T-helper 9 cell (primary cell): ENCODE measurements at places on chromosomes 7 and 10.

DNA sequence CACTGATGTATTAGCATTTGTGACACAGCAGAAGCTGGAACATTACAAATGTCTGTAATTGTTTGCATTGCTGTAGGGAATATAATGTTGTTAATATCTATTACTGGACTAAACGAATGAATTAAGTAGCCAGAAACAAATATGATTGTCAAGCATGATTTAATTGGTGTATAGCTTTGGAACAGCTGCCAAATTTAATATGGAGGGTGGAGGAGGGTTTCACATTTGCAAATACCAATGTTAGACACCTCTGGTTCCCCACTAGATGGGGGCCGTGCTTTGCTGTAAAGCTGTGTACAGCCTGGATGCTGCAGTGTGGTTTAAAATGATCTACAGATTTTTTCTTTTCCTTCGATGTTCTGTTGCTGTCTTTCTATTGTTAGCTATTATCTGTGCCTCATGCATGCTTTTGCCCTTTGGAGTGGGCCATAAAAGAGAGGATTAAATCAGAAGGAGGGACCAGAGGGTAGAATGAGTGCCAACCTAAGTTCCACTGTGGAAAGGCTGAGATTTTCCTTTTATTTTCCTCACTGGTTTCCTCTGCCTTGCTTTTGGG is 23.1 kb downstream of the DNAJB9 start:
- no peak for DNase-seq

- no peak for DNase-seq
These were observed 202.9 kb downstream of the PTPRN2 start for GRCh38 chr7:158384746-158385145.

DNA sequence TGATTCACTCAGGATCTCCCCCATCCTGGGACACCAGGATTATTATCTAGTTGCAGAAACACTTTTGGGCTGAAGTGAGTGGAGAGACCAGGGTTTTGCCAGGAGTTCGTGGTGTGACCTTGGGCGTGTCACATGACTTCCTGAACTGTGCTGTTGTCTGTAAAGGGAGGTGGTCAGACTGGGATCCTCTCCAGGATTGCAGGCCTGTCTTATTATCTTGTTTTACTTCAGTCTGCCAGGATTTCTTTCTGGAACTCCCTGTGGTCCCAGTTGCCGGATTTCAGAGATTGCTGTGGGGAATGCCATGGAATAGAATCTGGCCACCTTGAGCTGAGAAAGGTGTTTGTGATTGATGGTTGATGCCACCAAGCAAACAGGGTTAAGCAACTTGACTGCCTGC is 35.8 kb downstream of the CRCP start:
- no peak for DNase-seq

DNA sequence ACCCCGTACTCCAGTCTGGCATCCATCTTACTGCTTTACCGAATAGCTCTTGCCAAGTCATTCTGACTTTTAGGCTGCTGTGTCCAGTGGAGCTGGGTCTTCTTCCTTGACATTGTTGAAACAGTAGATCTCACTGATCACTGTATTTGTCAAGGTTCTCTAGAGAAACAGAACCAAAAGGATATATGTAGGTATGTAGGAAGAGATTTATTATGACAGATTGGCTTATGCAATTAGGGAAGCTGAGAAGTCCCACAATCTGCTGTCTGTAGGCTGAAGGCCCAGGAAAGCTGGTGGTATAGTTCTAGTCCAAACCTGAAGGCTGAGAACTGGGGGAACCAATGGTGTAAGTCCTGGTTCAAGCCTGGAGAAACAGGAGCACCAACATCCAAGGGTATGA is 12.1 kb upstream of the PRRT4 start:
- no peak for DNase-seq

GRCh38 chr7:152675759-152676636 is at the start of gene XRCC2:
Gene XRCC2 (minus strand): TSS chr7:152676141. CDS start chr7:152676079, 62 bp downstream.
- DNase-seq, result peak; percentile 96

DNA sequence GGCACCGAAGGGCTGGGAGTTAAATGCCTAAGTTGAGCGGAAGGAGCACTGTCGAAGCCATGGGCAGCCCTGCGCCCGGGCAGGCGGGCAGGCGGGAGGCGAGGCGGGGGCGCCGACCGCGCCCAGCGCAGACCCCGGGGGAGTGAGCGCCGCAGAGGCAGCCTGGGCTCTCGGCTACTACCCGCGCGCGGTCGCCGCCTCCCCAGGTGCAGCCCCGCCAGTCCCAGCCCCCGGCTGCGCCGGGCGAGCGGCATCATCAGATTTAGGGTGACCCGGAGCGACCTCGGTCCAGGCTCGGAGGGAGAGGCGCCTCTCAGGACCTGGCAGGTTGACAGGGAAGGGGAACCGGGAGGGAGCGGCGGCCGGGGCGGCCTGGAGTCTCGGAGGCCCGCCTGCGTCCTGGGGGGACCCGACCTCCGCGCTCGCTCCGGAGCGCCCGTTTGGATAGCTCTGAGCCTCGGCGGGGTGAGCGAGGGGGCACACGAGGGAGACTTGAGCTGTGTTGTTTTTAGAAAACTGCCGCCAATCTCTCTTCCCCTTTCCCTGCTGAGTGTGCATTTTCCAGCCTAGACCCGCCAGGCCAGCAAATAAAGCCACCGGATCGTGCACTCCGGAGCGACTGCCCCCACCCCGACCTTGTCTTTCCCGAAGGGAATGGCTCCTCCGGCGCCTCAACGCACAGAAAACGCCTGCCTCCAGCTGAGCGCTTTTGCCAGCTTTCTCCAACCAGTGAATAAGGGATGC is 2.3 kb upstream of the NRP1 start:
- no peak for DNase-seq

- DNase-seq, result no peak
These were observed 573.3 kb downstream of the GALNT17 start for GRCh38 chr7:71705217-71705616.

DNA sequence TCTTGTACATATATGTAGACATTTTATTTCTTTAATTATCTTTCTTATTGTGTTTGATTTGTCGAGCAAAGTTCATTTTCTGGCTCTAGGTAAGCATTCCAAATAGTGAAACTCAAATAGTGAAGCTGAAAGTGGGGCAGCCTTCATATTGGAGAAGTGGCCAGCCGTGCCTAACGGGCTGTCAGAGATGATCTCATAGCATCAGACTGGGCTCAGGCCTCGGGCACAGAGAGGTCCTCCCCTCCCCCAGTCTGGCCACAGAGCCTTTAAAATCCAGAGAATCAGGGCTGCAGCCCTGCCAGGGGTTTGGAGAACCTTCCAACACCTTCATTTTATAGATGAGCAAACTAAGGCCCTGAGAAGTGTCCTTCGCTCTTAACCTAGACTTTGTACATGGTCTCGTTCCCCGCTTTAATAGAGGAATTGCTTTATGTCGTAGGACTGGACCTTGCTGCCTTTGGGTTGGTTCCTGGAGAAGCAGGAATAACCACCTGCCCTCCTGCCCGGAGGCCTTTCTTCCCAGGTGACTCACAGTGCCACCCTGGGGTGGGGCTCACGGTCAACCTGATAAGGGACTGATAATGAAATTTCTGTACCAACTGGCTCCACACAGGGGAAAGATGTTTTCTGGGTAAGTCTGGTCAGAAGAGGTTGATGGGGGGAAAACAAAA is 7.3 kb downstream of the TSPAN15 start:
- no peak for DNase-seq

DNA sequence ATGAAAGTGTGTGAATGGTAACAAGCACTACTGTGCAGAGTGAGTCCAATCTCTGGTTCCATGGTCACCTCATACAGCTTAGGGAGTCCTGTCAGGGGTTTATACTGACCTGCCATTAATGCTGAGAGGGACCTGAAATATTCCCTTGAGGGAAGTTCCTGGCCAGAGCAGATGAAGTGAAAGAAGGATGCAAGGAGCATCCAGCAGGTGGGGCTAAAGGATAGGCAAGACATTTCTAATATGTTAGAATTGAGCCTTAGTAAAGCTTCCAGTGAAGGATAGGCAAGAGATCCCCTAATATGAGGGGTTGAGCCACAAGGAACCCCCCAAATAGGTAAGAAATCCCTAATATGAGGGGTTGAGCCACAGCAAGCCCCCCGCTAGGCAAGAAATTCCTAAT is 25.5 kb upstream of the FAM221A start:
- no peak for DNase-seq

- DNase-seq, result no peak
These were observed 11.5 kb downstream of the GTF2IRD1 start for GRCh38 chr7:74464931-74465886.

DNA sequence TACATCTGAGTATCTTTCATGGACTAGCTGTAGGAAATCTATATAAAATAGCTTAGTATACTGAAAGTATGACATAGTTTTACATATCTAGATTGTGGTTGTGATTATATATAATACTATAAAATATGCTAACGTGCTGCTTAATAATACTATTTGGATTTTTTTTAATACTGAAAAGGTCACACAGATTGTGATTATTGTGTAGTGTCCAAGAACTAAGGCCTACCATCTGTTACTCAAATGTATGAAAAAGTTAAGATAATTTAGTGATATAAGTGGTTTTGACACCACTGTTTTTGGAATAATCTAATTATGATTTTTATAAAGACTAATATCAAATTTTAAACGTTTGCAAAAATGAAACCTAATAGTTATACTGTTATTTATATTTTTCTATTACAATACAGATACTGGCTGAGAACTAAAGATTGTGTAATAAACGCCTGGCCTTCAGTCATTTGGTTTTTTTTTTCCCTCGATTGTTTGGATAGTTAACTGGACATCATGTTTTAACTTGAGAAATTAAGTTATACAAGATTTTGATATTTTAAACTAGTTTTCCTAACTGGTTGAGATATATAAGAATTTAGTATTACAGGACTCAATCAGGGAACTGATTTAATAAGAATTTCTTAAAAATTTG is 12.6 kb downstream of the PTEN start:
- no peak for DNase-seq

DNA sequence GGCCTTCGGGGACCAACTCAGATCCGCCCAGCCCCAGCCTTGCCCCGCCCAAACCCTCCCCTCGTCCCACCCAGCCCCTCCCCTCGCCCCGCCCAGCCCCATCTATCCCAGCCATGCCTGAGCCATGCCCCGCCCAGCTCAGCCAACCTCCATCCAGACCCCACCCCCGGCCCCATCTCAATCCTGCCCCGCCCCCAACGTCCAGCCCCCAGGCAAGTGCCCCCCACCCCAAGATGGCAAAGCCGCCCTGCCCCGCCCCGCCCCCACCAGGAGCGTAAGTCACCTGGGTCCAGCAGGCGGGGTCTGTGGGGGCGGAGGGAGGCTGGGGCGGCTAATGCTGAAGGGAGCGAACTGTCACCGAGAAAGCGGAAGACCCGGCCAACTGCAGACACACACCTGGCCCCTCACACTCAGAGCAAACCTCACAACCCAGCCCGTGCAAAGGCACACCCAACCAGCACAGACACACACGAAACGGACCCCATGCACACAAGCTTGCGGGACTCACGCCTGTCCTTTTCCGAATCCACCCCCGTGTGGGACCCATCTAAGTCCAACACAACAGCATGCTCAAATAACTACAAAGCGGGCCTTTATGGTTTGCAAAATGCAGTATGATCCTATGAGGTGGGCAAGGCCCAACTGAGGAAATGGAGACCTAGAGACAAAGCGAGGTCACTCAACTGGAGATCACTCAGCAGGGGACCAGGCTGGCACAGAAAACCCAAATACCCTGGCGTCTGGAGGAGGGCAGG is 11.5 kb upstream of the OGA start:
- peak; percentile 64 for DNase-seq

GRCh38 chr7:91156316-91157185 is 107.7 kb upstream of the FZD1 start:
- DNase-seq, result no peak

DNA sequence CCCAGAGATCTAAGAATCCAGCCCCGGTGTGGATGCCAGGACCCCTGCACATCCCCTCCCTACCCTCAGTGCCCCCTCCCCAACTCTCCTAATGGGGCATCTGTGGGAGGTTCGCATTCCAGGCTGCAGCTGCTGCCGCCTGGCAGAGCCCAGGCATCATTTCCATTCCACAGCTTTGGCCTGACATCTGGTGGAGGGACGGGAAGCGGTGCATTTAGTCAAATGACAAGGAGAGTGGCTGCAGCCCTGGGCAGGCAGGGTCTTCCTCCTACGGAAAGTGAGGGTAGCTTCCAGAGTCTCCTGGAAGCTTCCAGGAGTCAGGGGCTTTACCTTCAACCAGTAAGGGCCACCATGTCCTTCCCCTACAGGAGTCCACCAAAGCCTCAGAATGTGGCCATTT is 30.8 kb downstream of the PRLHR start:
- no peak for DNase-seq

- no peak for DNase-seq
These were observed 143.0 kb downstream of the CUBN start for GRCh38 chr10:16986406-16987205.

GRCh38 chr7:47485640-47486435 is 96.1 kb downstream of the TNS3 start:
- DNase-seq, result no peak

DNA sequence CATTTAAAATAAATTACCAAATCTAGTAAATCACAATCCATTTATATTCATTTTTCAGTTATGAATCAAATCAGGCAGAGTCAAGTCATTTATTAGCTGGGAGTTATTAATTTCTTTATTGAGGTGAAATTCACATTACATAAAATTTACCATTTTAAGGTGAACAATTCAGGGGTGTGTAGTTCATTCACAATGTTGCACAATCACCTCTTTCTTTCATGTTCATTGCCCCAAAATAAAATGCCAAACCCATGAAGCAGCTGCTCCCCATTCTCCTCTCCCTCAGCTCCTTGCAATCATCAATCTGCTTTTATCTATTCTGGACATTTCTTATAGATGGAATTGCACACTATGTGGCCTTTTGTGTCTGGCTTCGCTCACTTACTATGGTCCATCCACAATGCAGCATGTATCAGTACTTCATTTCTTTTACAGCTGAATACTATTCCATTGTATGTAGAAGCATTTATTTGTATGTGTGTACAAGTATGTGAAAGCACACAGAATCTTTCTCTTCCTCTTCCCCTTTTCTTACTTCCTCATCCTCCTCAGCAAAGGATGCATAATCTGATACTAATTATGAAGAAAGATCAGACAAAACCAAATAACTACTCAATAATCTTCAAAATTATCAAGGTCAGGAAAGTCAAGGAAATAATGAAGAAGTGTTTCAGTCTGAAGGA is 60.6 kb downstream of the LMBR1 start:
- DNase-seq, result no peak

- no peak for DNase-seq
These were observed 38.8 kb downstream of the FGFR2 start for GRCh38 chr10:121559326-121560026.
